ENCODE measurements at places on chromosomes 2 and 18. TPM values are rescaled to one million over a fixed set of nuclear protein-coding genes. Genes with fewer than 3 reads are reported as not detected.

Gene UGT1A5
- total RNA-seq, result 15.0 TPM

Gene MARCO
- 8.2 TPM for total RNA-seq

Gene CHRNG
- not detected for total RNA-seq

Gene STAT4
- 5.0 TPM for total RNA-seq

Gene GKN2
- total RNA-seq, result not detected

Gene MLPH
- total RNA-seq, result 114 TPM

Gene ANKRD30BL
- total RNA-seq, result not detected

Gene PTGR3
- total RNA-seq, result 20.6 TPM

Gene TUBA4B
- not detected for total RNA-seq

Gene APLF
- 1.2 TPM for total RNA-seq

Gene ZNF804A
- 1.1 TPM for total RNA-seq

Gene SLC9A4
- total RNA-seq, result not detected

Gene CIAO1
- 163 TPM for total RNA-seq

Gene MYO1B
- total RNA-seq, result 21.5 TPM

Gene EGR4
- total RNA-seq, result not detected

Gene AFF3
- 11.2 TPM for total RNA-seq

Gene FEV
- 6.7 TPM for total RNA-seq

Gene IL18RAP
- total RNA-seq, result 6.8 TPM

Gene AOX1
- 31.0 TPM for total RNA-seq

Gene CHRND
- not detected for total RNA-seq

Gene SCN1A
- not detected for total RNA-seq

Gene GRHL1
- 1.3 TPM for total RNA-seq

Gene ACMSD
- total RNA-seq, result not detected

Gene CGREF1
- 2.5 TPM for total RNA-seq

Gene TRABD2A
- total RNA-seq, result 32.2 TPM

Gene PRLH
- not detected for total RNA-seq

Gene NLRC4
- total RNA-seq, result 0.35 TPM

Gene CDH19
- total RNA-seq, result 2.5 TPM

Gene APCDD1
- total RNA-seq, result 18.2 TPM

Gene GLI2
- 5.8 TPM for total RNA-seq

Gene REG3G
- total RNA-seq, result not detected

Gene METTL8
- 107 TPM for total RNA-seq

Measured in Peyer's patch (tissue), 4 donors.